ENCODE measurements at places on chromosomes 4 and X.

DNA sequence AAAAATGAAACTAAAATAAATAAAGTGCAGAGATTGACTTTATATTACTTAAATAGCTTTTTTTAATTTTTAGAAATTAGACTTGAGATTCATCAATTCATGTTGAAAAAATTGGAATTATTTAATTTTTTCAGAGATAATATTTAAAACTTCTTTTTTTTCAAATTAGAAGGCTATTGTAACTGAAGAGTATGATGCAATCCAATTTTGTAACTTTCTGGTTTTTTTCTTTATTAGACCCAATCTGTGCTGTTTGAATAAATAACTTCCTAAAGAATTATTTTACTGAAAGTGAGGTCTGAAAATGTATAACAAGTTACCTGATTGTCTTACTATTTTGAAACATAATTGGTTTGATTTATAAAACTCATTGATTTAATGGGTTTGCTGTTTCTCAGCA is 200.9 kb downstream of the MAD2L1 start:
- no peak for DNase-seq

DNA sequence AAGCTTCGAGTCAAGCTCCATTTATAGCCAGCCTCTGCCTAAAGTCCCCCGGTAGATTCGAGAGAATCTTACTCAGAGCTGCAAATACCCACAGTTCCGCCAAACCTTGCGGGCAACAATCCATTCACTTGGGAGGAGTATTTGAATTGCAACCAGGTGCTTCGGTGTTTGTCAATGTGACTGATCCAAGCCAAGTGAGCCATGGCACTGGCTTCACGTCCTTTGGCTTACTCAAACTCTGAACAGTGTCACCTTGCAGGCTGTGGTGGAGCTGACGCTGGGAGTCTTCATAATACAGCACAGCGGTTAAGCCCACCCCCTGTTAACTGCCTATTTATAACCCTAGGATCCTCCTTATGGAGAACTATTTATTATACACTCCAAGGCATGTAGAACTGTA is 11.2 kb downstream of the CD40LG start:
- DNase-seq: no peak

GRCh38 chrX:65999563-66000148 is 40.2 kb downstream of the VSIG4 start:
- DNase-seq: no peak

DNA sequence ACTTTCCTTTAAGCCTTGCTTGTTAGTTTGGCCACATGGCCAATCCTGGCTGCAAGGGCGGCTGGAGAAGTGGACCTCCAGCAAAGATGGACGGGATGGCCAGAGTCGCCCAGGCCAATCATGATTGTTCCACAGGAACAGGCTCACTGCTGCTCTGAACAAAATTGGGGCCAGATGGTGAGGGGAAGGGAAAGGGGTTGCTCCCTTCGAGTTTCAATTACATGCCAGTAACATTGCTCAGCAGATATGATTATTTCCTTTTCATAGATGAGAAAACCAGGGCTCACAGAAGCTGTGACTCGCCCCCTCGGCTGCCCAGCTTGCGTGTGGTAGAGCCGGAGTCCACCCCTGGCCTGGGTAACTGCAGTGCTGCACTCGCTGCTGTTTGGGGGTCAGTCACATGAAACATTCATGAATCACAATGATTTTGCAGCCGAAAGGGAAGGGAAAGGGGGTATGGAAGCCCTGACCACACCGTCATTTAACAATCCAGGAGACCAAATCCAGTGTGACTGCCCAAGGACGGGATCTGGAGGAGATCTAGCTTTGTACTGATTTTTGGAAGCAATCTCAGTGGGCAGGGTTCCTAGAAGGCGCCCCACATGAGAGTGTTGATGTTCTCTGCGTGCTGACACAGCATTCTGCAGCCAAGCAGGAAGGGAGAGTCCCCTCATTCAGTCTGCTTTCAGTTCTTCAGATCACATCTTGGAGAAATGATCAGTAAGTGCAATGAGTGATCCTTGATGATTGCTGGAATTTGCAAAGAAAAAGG is 77.3 kb upstream of the MSX1 start:
- DNase-seq: no peak

DNA sequence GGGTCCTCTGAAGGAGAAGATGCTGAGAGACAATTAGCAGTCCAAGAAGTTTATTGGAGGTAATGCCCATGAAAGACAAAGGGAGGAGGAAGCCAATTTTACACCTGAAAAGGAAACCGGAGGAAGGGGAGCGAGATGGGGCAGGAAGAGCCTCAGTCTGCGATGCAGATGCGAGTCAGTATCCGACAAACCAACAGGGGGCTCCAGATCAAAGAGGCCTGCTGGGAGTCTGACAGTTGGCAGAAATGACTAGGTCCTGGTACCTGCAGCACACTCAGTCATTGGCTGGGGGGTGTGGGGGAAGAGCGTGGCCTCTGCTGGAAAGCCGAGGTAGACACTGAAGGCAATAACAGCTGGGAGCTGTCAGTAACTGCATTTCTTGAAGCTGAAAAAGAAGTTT is 231.1 kb upstream of the CENPE start:
- DNase-seq: no peak

- no peak for DNase-seq
Measured at GRCh38 chr4:120078216-120078615, 11.6 kb upstream of the MAD2L1 start.

- no peak for DNase-seq
Measured at GRCh38 chrX:9835585-9836210, 49.5 kb downstream of the SHROOM2 start.

DNA sequence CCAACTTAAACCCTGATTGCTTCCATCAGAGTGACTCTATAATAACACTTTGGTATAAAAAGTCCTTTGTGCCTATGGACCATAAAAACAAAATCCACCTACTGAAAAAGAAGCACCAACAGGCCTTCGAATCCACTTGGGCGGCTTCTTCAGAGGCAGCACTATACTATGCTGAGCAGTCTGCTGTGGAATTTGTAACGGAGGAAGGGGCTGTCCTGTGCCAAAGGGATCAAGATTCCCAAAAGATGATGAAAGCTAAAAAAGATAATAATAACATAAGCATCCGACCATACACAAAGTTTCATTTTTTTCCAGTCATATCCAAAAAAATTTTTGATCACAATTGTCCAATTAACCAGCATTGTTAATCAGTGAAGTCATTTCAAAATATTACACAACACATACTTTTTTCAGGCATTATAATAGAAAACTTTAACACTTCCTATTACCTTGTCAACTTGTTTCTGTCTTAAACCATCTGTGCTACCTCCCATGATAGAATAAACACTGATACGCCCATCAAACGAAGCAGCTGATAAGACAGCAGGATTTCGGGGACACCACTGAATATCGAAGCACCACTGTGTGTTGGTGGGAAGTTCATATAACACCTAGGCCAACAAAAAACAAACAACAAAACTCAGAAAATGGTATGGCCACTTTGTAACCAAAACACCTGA is 24.1 kb downstream of the SEC31A start:
- no peak for DNase-seq

DNA sequence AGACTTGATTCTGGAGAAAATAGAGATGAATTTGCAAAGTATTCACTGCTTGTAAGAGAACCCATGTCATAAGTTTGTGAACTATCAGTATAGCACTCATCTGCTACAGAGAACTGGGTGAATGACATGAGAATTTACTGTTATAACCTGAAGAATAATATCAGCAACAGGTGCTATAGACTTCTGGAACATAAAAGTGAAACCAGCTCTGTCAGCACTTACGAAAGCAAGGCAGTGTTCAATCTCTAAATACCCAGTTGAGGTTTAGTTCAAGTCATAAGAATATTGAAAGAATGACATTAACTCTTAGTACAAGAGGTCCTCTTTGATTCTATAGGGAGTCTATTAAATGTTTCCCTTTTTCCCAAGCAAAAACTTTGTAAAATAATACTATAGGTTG is 232.9 kb upstream of the ANKRD50 start:
- DNase-seq: no peak

GRCh38 chrX:134803060-134803459 is 144.8 kb upstream of the PLAC1 start:
- DNase-seq: no peak

- DNase-seq: no peak
Measured at GRCh38 chr4:71974681-71975080, 57.1 kb upstream of the NPFFR2 start.

GRCh38 chr4:48047421-48047844 is 30.9 kb downstream of the NIPAL1 start:
- no peak for DNase-seq

- DNase-seq: peak; percentile 3
Measured at GRCh38 chr4:53365121-53365485, 758 bp downstream of the SCFD2 start.

GRCh38 chrX:43087830-43088229 is 309.9 kb upstream of the PPP1R2C start:
- no peak for DNase-seq

GRCh38 chr4:41256131-41256739 is 493 bp upstream of the UCHL1 start:
- DNase-seq: no peak

DNA sequence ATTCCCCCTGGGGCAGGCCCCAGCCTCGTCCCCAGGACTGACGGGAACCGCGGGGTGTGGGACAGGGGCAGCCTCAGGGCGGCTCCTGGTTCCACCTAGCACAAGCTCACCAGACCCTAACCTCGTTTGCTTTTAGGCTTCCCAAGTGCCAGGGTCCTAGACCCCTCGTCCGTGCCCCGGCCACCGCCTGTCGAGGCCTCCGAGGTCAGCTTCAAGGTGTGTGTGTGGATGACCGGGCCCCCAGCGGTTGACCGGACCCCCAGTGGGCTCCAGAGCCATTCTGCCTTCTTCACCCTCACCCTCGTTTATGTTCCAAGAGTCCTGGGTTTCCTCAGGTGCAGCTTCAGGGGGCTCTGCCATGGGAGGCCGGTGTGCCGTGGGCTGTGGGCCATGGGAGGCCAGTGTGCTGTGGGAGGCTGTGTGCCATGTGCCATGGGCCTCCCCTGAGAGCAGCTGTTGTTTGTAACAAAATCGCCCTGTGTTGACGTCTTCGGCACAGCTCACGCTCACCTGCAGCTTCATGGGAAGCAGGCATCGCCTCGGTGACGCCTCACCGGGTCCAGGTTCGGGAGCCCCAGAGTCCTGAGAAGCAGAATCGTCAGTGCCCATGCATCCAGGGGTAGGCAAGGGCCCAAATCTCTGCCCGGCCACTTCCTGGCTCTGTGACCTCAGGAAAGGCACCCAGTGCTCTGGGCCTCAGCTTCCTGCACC is 43.0 kb upstream of the HMX1 start:
- no peak for DNase-seq

GRCh38 chrX:104270916-104271512 is 16.3 kb upstream of the ESX1 start:
- no peak for DNase-seq

Data from CD4-positive, CD25-positive, alpha-beta regulatory T cell (primary cell).